ENCODE measurements at places on chromosomes 7 and 10. TPM values are rescaled to one million over a fixed set of nuclear protein-coding genes. Genes with fewer than 3 reads are reported as not detected.
A peak's percentile ranks its signal among the peaks of the same experiment; 100 is the strongest.

Gene NYAP1
- not detected for total RNA-seq

Gene STEAP1B
- 1.2 TPM for total RNA-seq

Gene LRRC4
- not detected for total RNA-seq

Gene ERVW-1
- total RNA-seq, result not detected

Gene RPEL1
- not detected for total RNA-seq

Gene COL1A2
- not detected for total RNA-seq

Gene CCDC7
- 14.9 TPM for total RNA-seq

DNA sequence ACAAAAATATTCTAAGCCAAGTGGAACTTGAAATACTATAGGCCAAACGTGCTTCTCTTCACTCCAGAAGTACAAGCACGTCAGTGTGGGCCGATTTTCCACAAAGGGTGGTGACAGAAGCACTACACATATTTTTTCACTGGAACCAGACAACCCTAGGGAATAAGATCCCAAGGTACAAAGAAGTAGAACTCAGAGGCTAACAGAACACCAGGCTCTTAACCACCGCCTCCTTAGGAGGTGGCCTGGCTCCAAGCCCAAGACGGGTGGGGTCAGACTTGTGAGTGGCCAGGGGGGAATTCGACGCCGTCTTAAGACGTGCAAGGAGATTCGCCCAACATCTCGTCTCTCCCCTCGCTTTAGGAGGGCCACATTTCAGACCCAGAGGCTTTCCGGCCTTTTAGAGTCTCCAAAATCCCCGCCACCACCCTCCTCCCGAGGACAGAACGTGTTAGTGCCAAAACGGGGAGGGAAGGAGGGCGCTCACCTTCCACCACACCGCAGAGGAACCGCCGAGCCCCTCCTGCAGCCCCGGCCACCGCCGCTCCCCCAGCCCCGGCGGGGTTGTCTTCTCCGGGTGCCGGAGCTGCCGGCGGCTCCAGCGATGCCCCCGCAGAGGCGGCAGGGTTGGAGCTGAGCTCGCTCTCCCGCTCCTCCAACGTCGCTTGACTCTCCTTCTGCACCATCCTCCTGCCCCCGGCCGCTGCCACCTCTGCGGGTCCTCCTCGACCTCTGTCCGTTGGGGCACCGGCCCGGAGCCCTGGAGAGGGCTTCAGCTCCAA, 716 bp downstream of the OGA start:
- peak; percentile 68 for DNase-seq

DNA sequence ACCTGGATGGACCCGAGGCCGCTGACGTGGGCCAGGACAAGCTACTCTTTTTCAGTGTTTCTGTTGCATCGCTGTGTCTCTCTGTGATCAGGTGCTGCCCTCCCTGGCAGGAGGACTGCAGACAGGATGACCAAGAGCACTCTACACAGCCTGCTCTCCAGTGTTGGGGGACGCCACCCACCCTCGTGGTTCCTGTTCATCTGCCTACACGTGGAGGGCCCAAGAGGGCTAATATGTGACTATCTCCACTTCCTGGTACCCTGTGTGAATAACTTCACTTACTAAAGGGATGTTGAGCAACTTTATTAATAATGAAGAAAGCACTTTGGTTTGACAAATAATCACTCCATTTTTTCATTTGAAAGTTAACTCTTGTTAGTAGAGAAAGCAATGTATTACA, 101.3 kb downstream of the EGFR start:
- no peak for DNase-seq

- DNase-seq, result no peak
Measured at GRCh38 chr10:72056113-72056512, 32.2 kb downstream of the SPOCK2 start.

DNA sequence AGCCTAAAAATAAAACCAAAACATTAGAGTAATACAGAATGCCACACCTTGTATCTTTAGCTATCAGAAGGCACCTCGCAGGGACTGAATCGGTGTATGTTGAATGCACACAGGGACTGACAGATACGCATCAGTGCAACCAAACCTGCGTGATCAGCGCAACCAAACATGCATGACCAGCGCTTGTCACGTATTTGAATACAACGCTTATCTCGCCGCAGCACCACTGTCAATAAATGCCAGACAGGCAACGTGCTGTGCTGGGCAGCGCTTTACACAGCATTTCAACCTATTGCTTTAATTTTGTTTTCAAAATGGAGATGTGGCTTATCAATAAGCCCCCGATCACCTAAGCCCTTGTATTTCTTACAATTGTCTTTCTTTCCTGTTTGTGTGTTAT, 242.4 kb downstream of the SFMBT2 start:
- DNase-seq, result no peak

DNA sequence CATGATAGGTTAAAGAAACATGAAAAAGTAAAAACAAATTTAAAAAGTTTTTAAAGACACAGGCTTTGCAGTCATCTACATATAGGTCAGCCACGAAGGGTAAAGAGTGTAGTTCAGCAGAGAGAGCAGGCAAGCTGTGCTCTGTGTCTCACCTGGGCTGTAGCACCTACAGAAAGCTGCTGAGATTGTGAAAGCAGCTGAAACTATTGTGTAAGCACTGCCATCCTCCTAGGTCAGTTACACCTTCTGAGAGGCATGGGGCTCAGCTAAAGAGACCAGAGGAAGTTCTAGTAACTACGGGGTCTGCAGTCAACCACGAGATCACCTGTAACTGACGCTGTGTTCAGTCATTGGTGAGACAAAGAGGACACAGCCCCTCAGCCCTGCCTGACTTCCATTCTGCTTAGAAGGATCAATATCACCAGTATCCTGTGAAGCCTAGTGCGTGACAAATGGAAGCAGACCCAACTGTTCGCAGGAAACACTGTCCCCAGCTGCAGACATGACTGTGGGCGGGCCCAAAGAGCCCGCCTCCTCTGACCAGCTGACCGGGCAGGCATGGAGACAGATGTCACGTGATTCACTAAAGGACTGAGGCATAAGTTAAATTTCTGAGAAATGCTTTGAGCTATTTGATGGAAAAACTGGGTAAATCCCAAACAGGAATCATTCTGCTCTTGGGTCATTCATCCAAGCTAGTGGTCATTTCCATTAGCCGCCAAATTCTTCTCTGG, 87.9 kb downstream of the EBF3 start:
- no peak for DNase-seq

DNA sequence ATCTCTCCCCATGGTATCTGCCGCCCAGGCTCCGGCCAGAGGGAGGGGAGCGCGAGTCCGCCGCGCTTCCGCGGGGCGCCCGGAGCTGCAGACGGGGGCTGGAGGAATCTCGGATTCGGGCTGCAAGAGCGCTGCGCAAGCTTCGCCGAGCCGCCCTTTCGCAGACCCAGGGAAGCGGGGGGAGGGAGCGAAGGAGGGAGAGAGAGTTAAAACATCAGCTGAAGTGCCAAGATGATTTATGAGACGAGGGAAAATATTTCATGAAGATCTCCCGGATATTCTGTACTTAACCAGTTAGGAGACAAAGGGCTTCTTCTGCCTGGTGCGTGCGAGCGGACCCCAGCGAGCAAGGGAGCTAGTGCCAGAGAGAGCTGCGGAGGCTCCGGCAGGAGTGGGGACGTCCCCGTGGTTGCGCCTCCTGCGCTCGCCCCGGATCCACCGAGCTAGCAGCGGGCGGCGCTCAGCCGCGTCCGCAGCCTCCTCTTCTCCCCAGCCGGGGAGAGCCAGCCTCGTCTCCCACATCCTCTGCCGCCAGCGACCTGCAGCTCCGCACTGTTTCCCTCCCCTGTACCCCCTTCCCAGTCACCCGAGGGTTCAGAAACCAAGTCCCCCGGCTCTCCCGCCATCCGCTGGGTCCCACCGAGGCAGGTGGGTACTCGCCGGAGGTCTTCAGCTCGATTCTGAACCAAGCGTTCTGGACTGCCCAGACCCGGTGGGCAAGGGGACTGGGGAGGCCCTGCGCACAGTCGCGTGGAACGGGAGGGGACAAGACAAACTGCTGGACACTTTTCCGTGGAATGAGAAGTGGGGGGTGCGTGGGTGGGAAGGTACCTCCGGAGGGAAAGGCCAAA, 1.0 kb upstream of the PAX2 start:
- DNase-seq, result no peak

DNA sequence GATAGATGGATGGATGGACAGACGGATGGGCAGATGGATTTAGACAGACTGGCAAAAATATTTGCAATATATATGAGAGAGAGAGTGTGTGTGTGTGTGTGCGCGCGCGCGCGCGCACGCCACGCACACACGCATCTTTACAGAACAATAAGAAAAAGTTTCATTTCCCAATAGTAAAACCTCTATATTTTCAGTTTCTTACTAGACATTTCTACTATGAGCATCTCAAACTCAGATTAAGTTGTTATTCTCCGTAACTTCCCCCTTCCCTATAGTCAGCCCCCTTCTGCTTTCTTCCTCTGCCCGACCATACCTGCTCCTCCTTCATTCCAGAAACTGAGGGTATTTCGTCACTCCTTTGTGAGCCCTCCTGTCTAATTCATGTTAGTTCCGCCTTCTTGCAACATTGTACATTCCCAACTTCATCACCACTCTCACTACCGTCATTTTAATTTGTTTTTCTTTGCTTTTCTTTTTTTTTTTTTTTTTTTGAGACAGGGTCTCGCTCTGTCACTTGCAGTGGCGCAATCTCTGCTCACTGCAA, 154.4 kb upstream of the SH2B2 start:
- DNase-seq, result no peak

- DNase-seq, result no peak
Measured at GRCh38 chr7:36668080-36668479, 56.2 kb downstream of the AOAH start.

DNA sequence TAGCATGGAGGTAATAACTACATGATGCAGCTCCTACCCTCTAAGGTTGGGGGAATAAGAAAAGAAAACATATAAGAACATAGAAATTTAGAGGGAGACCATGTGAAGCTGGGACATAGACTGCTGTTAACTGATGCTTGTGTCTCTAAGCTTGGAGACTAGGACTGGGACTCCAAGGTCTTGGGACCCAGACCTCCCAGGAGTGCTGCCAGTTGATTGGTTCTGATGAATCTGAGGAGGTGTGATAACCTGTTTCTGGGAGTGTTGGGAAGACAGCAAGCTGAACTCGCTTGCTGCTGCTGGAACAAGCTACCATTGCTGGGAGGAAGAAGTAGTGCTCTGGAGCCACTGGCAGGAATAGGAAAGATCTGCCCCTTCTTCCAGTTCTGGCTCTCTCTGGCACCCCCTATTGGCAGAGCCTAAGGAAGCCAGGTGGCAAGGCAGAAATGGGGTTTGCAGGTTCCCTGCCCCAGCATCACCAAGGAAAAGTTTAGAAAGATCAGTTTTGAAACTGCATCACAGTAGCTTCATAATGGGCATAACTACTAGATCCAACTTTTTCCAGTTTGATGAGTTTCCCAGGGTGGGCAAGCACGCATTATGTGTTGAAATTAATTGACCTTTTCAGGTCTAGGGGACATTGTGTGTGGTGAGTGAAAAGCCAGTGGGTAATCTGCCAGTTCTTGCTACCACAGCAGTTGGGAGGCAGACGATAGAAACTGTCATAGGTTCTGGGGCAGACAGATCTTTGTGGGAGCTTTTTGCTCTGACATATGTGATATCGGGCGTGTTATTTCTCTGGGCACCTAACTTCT, 140.7 kb downstream of the SND1 start:
- peak; percentile 62 for DNase-seq

DNA sequence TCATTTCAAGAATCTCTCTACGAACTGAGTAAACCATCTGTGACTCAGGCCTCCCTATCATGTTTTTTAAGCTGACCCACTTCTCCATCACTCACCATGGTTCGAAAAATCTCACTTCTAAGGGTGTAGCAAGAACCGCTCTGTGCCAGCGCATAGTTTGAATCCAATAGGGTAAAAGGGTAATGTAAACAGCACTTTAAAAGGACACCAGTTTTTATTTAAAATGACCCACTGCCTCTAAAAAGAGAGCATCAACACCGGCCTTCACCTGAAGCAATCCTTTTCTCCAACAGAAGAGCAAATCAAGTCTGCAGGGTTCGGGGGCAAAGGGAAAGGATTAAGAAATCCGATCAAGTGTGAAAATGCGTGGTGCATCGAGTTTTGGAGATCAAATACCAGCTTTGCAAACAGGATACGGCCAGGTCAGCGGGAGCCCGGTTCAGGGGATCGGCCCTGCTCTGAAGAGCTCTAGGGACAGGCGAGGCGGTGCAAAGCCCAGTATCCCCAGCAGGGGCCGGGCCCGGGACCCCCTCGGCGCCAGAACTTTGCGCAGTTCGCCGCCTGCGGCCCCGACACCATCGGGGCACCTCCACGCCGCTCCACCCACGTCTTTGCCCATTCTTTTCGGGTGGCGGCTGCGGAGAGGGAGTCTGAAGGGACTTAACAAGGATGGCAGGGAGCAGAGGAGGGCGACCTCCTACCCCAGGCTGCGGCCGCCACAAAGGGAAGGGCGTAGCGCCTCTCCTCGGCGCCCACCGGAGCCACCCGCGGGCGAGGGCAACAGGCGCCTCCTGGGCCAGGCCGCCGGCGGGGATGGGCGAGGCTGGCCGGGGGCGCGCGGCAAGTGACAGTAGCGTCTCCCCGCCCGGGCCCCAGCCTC, 842 bp downstream of the NMT2 start:
- peak; percentile 66 for DNase-seq

GRCh38 chr7:86790383-86790782, 146.7 kb downstream of the GRM3 start:
- no peak for DNase-seq

DNA sequence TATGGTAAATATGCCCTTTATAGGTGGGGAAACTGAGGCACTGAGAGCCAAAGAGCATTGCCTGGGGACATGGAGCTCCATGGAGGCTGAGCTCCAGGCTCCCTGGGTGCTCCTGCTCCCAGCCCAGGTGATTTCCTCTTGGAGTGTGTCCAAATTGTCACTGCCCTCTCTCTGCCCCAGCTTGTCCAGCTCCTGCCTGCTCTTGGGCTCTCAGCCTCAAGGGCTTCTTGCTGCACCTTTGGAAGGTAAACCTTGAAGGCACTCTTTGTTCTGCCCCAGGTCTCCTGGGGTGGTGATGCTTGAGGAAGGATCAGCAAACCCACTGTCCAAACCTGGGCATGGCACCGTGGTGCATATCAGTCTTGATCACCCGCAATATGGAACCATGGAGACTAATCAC, 166.1 kb downstream of the RPS24 start:
- no peak for DNase-seq

DNA sequence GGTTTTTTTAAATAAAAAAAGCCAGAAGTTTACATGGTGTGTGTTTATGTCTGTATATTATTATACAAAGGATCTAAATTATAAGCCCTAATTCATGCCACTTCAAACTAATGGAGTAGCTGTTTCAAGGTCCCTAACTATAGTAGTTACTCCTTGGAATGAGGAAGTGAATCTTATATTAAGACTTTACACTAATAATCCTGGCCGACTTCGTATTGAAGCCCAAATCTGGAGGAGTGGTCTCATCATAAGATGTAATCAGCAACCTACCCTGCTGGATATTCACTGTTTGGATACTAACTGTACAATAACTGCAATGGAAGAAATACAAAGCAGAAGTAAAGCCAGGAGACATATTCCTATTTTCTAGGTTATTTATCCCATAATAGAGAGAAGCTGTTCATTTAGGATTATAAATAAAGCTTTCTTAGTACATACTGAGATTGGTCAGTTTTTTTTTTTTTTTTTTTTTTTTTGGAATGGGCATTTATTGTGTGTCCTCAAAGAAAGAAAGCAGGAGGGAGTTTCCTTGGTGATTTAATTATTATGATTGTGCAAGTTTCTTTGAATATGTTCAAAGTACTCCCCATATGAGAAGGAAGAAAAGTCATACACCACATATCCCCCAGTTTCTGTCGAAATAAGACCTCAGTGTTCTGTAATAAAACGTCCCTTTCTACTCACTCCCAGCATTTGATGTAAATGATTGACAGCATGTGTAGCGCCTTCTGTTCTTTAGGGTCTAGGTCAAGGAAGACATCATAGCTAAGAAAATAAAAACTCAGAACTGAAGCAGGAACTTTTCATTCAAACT, 397.8 kb downstream of the EXOC4 start:
- DNase-seq, result no peak

All from natural killer cell treated with Interleukin-12 subunit alpha and Interleukin-12 subunit beta and Interleukin-15 and Interleukin-18, amount 100 ng/mL, for 72 hours (primary cell).